ENCODE measurements at places on chromosomes 4 and X. TPM values are rescaled to one million over a fixed set of nuclear protein-coding genes. Genes with fewer than 3 reads are reported as not detected.
A peak's percentile ranks its signal among the peaks of the same experiment; 100 is the strongest.

The SLC16A2 gene
- total RNA-seq, result 1.2 TPM

The MND1 gene
- 32.0 TPM for total RNA-seq

The TBC1D9 gene
- total RNA-seq, result 0.05 TPM

DNA sequence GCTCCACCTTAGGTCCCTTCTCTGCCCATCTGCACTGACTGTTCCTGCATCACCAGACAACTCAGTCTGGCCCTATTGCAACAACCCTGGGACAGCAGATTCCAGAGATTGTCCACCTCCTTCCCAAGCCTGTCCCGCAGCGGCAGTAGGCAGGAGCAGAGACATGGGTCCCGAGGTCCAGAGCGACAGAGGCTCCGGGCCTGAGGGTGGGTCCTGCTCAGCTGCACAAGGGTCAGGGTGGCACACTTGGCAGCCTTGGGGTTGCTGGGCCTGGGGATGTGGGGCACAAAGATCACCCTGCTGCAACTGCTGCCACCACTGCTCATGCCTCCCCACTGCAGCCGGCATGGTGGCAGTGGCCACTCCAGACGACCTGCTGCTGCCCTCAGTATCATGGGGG lies 674.5 kb downstream of the SH3BGRL start:
- H3K4me1 ChIP-seq, result no peaks in the 10 kb centered on the region
- H3K27ac ChIP-seq, result no peak overlapping the region
- no peaks in the 10 kb centered on the region for H3K36me3 ChIP-seq
- no peak overlapping the region for H3K4me3 ChIP-seq
- H3K27me3 ChIP-seq, result no peaks in the 10 kb centered on the region

DNA sequence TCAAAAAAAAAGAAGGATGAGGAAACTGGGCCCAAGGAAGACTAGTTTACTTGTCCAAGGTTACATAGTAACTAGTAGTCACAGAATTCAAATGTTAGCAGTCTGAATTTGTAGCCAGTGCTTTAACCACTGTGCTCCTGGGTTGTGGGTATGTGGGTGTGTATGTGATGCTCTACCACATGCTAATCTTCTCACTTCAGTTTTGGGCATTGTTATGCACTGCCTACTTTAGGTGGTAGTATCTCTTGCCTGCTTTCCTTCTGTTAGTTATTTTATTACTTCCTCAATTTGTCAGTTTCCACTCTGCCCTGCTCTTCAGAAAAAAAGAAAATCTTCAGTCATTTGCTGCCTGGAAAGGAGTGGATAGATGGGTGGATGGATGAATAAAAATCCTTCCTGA lies 219.2 kb downstream of the RPA4 start:
- no peak overlapping the region for H3K27ac ChIP-seq
- no peaks in the 10 kb centered on the region for H3K4me1 ChIP-seq
- DNase-seq, result no peak
- no peaks in the 10 kb centered on the region for H3K27me3 ChIP-seq
- H3K4me3 ChIP-seq, result no peak overlapping the region

DNA sequence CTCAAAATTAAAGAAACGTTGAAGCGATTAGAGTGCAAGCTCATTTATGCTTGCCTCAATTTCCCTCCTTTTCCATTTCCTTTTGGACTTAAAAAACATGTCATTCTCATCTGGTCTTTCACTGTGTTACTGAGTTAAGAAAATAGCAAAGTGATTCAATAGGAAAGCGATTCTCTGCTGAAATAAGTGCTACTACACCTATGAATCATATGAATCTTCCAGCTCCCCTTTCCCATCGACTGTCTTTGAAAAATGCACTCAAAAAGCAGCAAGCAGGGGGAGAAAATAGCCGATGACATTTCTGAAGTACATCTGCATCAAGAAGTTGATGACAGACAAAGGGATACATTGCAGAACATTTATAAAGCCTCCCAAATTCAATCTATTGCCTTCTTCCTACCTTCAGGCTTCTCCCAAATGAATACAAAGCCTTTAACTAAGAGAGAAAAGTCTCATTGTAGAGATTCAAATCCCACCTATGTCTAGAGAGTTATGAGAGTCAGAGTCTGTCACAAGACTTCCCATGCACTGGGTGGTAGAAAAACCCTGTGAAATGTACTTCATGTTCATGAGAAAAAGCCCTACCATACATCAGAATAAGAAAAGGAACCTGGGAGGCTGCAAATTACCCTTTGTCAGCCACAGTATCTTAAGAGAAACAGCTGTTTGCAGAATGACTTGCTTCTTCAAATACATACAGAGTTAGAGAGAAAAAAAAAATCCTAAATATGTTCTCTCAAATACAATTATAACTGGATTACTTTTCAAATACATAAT lies 78.9 kb downstream of the MBNL3 start:
- no peak overlapping the region for H3K4me3 ChIP-seq
- no peak overlapping the region for H3K27ac ChIP-seq
- no peaks in the 10 kb centered on the region for H3K27me3 ChIP-seq

- no peaks in the 10 kb centered on the region for H3K36me3 ChIP-seq
- H3K4me3 ChIP-seq, result no peak overlapping the region
- DNase-seq, result no peak
- peaks cover 1% of the 10 kb centered on the region for H3K4me1 ChIP-seq
- no peak overlapping the region for H3K27ac ChIP-seq
These were observed 131.0 kb downstream of the COX18 start for GRCh38 chr4:72938516-72938915.

- H3K4me3 ChIP-seq, result no peak overlapping the region
- H3K4me1 ChIP-seq, result no peaks in the 10 kb centered on the region
- H3K27me3 ChIP-seq, result no peaks in the 10 kb centered on the region
- no peaks in the 10 kb centered on the region for H3K36me3 ChIP-seq
- no peak overlapping the region for H3K27ac ChIP-seq
- DNase-seq, result no peak
These were observed 50.8 kb downstream of the ANAPC4 start for GRCh38 chr4:25427871-25428270.

GRCh38 chrX:63128509-63128908 lies 222.6 kb downstream of the SPIN4 start:
- no peak overlapping the region for H3K27ac ChIP-seq
- no peaks in the 10 kb centered on the region for H3K36me3 ChIP-seq
- DNase-seq, result peak; percentile 16
- no peak overlapping the region for H3K4me3 ChIP-seq

GRCh38 chr4:67580577-67580976 lies 22.1 kb downstream of the STAP1 start:
- peaks cover 26% of the 10 kb centered on the region for H3K4me1 ChIP-seq
- peak overlapping the region; percentile 13 for H3K4me3 ChIP-seq
- H3K27ac ChIP-seq, result peak overlapping the region; percentile 66
- no peaks in the 10 kb centered on the region for H3K36me3 ChIP-seq

- H3K27ac ChIP-seq, result no peak overlapping the region
- H3K36me3 ChIP-seq, result no peaks in the 10 kb centered on the region
- no peak for DNase-seq
- peaks cover 3% of the 10 kb centered on the region for H3K4me1 ChIP-seq
These were observed 84.3 kb upstream of the BCOR start for GRCh38 chrX:40182095-40182494.

Data from activated CD4-positive, alpha-beta memory T cell treated with anti-CD3 and anti-CD28 coated beads for 36 hours (primary cell).